ENCODE measurements at places on chromosomes 7 and 10.

GRCh38 chr10:55369670-55370420, 568.8 kb upstream of the PCDH15 start:
- no peak for DNase-seq

DNA sequence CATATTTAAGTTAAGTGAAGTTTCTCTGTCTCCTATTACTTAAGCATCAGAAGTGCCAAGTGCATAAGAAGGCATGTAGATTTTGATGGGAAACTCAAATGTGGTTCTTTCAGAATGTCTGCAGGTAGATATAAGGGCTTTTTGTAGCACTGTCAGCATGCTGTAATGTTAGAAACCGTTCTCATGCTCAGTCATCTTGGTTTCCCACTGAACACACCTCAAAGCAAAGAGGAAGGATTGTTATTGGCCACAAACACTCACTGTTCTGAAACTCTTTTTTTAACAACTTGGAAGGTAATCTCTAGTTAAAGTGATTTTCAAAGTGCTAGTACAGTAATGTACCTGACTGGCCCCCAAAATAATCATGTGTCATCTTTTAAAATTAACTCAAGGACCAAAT, 126.0 kb downstream of the AASS start:
- no peak for DNase-seq

- DNase-seq, result no peak
Observed at GRCh38 chr7:142240546-142240945, 17.3 kb downstream of the PRSS58 start.

GRCh38 chr7:1121476-1121875, 33.6 kb downstream of the GPER1 start:
- DNase-seq, result no peak

- no peak for DNase-seq
Observed at GRCh38 chr7:57579454-57579853, 129.5 kb downstream of the ZNF716 start.

GRCh38 chr10:84334811-84335210, 6.4 kb downstream of the CCSER2 start:
- no peak for DNase-seq

DNA sequence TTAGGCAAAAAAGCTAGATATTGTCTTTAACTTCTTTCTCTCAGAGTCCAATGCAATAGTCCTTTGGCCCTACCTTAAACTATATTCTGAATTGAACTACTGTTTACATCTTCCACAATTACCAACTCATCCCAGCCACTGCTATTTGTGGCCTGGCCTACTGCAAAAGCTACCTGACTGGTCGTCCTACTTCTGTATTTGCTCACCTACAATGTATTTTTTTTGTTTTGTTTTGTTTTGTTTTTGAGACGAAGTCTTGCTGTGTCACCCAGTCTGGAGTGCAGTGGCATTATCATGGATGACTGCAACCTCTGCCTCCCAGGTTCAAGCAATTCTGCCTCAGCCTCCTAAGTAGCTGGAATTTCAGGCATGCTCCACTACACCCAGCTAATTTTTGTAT, 51.2 kb downstream of the ARL4A start:
- no peak for DNase-seq

GRCh38 chr10:95290461-95291364, at the start of gene PDLIM1:
TSS of gene PDLIM1 (minus strand) at chr10:95291003. CDS start at chr10:95290915, 88 bp downstream.
- peak; percentile 83 for DNase-seq

DNA sequence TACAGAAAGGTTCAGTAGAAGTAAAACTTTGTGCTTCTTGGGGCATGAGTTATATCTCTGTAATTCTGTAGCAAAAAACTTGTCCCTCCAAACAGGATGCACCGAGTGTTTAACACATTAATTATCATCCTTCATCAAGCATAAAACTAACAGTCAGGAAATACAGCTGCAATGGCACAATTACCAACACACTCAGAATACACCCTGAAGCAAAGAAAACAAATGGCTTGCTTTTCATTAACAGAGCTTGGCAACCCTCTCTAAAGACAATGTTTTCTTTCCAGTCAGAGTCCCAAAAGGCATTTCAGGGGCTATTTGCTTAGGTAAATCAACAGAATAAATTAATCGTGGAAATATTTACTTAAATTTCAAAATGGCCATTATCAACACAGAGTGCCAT, 107.7 kb downstream of the ICA1 start:
- no peak for DNase-seq

GRCh38 chr7:25885057-25885576, 266.9 kb upstream of the NFE2L3 start:
- no peak for DNase-seq

DNA sequence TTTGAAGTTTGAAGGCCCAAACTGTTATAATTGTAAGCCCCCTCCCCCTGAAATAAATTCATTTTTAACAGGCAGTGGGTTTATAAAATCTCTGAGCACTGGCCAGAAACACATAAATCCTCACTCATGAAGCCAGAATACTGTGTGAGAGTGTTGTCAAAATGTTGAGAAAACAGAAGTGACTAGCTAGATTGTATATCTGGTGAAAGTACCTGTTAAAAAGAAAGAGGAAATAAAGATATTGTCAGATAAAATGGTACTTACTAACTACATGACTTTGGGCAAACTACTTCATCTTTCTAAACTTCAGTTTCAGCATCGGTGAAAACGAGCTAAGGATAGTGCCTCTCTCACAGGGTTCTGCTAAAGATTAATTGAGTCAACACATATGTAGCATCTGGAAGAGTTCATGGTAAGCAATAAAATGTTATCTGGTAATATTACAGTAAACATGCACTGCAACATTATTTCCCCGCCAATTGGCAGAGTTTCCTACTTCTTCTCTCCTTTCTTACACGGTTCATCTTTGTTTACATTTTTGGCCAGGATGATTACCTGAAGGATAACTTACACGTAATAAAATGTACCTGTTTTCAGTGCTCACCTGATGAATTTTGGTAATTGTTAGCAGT, 202.5 kb upstream of the CHRM2 start:
- DNase-seq, result no peak

DNA sequence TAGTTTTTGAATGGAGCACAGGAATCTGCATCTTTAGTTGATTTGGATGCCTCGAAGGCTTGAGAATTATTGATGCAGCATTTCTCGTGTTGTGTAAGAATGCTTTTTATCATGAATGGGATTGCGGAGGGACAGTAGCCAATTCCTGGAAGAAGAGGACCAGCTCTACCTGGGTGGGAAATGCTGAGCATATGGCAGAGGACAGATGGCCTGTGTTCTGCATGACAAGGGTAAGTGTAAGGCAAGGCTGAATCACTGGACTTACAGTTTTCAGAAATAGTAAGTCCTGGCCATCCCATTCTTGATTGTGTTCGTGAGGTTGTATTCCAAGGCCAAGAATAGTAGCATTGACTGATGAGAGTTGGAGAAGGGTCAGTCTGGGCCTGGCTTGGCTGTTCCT, 15.9 kb downstream of the RP9 start:
- no peak for DNase-seq

GRCh38 chr7:55260676-55261385, 104.3 kb upstream of the LANCL2 start:
- DNase-seq, result no peak

- DNase-seq, result no peak
Observed at GRCh38 chr7:81138870-81139269, 220.0 kb upstream of the SEMA3C start.

DNA sequence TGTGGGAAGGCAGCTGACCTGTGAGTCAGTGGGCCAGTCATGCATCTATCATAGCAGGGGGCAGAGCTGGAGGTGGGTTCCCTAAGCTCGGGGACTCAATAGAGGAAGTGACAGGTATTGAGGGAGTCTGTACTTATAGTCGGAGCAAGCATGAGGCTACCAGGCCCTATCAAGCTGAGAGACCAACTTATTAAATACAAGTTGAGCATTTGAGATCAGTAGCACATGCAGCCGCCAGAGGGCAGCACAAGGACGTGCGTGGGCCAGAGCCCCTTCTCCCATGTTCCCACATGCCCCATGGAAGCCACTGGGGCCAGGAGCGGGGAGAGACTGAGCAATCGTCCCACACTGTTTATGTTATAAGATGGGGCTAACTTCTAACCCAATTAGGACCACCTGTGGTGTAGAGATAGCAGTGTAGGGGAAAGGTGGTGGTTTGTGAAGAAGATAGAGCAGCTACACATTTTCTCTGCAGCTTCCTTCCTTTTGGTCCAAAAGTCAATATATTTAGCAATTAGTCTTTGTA, 13.0 kb upstream of the STK31 start:
- DNase-seq, result peak; percentile 82

- no peak for DNase-seq
Observed at GRCh38 chr10:71527135-71527534, 130.4 kb downstream of the CDH23 start.

- DNase-seq, result no peak
Observed at GRCh38 chr10:113958631-113959382, 84.9 kb upstream of the ADRB1 start.

GRCh38 chr7:4066206-4066605, 615.9 kb upstream of the FOXK1 start:
- DNase-seq, result peak; percentile 35

DNA sequence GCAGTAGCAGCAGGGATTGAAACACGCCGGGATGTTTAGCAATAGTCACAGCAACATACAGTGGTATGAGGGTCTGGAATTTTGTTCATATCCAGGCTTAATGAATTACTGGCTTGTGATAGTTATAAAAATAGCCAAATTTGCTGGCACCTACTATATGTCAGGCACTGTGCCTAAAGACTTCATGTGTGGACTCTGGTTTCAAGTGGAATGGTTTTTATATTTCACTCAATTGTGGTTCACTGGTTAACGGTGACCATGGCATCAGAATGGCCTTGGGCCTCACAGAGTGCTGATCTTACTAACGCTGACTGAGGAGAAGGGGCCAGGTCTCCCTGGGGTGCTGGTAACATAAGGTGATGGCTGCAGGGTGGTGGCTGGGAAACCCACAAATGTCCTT, 55.7 kb downstream of the CELF2 start:
- DNase-seq, result no peak

DNA sequence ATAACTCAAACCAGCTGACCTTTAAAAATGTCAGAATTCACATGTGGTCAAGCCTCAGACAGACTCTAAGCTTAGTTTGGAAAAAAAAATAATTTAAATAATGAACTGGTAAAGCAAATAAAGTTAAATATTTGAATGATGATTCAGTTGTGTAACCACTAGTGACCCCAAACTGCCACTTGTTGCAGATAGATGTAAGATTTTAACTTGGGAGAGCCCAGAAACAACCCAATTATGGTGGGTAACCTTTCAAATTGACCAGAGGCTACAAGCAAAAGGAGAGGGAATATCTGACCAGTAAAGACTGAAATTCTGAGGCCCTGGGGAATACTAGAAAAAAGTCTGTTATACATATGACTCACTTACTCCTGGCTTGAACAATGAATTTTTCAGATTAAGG, 268.1 kb downstream of the HPSE2 start:
- no peak for DNase-seq

DNA sequence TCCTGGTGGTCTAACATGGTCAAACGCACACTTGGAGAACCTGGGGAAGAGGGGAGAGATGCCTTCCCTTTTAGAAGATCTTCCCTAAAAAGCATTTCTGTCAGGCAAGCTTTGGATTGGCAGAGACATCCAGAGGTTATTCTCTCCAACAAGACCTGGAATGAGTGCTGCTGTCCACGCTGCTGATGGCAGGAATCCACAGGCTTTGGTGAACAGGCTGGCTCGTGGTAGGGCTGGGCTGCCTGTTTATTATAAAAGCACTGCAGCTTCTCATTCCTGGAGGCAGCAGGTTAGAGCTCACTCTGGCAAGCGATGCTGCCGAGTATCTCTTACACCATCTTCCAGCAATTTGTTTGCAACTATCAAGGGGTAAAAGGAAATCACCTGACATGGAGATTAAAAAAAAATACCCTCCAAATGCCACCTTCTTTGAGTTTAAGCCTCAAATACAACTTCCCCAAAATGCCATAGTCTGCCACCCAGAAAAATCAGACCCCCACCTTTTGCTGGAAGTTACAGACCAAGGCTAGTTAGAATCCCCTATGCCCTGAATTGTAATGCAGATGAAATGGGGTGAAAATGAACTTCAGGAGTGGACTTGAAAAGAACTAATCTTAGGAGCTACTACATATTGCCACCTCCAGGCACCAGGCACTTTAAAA, 152.1 kb upstream of the KMT2E start:
- DNase-seq, result no peak

DNA sequence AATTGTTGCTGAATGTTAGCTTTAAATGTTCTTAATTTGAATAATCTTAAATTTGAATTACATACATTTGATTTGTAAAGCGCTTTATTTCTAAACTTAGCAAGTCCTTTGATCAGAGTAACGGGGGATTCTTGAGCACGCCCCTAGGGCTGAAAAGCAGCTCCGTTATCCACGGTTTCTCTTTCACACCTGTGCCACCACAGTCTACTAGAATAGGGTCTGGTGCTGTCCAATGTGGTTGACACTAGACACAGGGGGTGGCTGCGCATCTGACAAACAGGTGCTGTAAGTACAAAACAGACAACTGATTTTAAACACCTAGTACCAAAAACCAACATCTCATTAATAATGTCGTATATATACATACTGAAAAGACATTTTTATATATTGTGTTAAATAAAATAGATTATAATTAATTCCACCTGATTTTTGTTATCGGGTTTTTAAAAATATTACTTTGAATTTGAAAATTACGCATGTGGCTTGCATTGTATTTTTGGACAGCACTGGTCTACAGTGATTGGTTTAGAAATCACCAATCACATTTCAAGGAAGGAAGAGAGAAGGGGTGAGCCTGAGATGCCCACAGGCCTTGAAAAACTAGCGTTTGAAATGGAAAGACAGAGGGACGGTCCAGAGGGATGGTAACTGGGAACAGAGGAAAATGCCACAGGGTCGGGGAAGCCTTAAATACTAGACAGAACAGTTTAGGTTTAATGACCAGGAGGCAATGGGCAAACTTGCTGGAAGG, 7.3 kb downstream of the SEPHS1 start:
- DNase-seq, result no peak

- DNase-seq, result no peak
Observed at GRCh38 chr7:105306298-105306748, 82.4 kb downstream of the SRPK2 start.

DNA sequence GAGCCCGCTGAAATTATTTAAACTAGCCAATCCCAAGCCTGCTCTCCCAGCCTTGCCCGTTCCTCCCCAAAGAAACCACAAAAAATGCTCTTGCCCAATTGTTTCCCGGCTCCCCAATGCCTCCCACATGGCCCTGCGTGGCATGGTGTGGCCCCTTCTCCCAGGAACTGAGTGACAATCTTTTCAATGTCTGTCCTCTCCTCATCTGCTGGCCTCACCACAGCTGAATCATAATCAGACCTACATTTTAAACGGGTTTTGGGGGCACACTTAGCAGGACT, 201.5 kb downstream of the PRPF18 start:
- DNase-seq, result no peak

GRCh38 chr10:19908991-19909696, 92.9 kb downstream of the PLXDC2 start:
- DNase-seq, result no peak

- no peak for DNase-seq
Observed at GRCh38 chr7:36044101-36044892, 108.8 kb upstream of the EEPD1 start.

All from ecto neural progenitor cell (in vitro differentiated cells).